ENCODE measurements at places on chromosomes 1 and 21. TPM values are rescaled to one million over a fixed set of nuclear protein-coding genes. Genes with fewer than 3 reads are reported as not detected.

Gene HSD11B1
- total RNA-seq = not detected

Gene PRAMEF25
- total RNA-seq = not detected

DNA sequence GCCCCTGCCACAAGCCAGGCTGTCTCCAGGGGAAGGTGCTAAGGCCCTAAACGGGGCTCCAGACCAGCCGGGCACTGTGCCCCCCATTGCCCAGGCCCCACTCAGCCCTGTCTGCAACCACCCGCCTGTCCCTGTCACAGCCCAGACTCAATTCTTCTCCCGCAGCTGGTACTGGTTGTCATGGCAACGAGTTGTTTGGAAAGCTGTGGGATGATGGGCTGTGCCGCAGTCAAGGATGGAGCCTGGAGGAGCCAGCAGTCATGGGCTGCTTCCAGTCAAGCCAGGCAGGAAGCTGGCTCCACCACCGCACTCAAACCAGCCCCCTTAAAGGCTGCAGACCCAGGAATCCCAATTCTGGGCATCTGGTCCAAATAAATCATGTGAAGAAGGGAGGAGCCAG is 4.2 kb downstream of the SPOCD1 start:
- DNase-seq = no peak

Gene ADAMTS4
- total RNA-seq = 0.38 TPM

GRCh38 chr1:179230251-179230650 is 774 bp upstream of the ABL2 start:
- DNase-seq = no peak

DNA sequence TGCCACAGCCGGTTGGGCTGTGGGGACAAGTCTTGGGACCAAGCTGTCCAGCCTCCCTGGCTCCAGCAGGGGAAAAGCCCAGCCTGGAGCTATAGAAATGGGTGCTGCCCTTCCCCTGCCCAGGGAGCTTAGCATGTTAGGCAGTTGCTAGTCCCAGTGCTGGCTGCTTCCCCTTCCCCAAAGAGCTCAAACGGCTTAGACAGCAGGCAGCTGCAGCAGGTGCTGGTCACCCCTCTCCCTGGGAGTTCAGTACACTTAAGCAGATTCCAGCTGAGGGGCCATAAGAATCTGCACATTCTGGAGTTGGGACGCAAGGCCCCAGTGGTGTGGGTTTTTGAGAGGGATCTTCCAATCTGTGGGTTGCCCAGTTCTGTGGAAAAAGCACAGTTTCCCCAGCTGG is 11.1 kb upstream of the REG4 start:
- DNase-seq = no peak

GRCh38 chr1:186420311-186420710 is 40.6 kb downstream of the PDC start:
- no peak for DNase-seq

DNA sequence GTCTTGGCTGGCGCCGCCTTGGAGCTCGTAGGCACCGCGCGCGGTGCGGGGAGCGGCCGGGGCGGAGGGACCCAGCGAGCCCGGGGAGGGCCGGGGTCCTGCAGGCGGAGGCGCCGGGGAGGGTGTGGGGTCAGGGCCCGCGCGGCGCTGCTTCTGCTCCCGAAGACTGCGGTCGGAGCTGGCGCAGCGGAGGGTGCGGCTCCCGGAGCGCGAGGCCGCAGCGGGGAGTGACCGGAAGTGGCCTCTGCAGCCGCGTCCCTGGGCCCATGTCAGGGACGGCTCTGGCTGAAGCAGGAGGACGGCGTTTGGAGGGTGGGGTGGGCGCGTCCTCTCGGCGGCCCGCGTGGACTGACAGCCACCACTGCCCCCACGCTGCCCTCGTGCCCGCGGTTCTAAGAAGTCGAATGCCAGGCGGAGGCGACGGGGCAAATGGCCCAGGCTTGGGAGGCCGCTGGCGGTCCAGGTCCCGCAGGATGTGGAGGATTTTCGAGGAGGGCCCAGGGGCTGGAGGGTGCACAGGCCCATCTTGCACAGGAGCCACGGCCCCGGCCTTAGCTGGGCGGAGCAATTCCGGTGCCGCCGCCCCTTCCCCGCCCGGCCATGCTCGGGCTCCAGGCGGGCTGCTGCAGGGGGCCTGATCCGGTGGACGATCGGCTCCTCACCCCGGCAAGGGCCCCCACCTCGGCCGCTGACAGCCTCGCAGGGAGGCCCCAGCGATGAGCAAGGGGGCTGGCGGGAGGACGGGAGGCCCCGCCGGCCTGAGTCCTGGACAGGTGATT is 7.7 kb upstream of the ZNF669 start:
- no peak for DNase-seq

DNA sequence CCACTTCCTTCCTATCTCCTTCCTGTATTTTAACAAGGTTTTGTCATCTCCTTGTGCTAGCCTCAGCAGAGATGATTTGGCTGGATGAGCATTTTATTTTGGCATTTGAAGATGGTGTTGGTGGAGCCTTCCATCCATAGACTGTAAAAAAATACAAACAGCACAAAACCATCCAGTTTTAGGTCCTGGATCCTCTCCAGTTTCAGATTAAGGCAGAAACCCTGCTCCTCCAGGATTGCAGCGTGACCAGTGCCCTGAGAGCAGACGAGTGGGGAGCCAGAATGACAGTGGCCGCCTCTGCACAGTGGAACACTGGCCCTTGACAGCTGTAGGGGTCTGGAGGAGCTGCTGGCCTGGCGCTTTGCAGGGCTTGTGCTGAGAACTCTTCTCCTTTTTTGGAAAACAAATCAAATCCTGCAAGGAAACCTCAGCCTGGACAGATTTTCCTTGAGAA is 72.2 kb upstream of the GADD45A start:
- no peak for DNase-seq

DNA sequence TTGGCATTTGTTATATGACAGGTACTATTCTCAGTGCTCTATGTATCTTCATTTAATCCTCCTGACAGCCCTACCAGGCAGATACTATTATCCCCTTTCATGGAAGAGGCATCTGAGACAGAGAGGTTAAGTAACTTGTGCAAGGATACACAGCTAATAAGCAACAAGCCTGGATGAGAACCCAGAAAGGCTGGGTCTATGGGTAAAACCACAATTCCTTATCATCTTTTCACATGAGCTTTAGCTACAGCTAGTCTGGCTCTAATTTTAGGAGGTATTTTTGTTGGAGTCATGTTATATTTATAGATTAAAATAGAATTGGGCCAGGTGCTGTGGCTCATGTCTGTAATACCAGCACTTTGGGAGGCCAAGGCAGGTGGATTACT is 27.7 kb downstream of the DNTTIP2 start:
- no peak for DNase-seq

GRCh38 chr1:62180639-62181038 is 14.0 kb upstream of the L1TD1 start:
- DNase-seq = no peak

Gene RPS6KA1
- total RNA-seq = 181 TPM

GRCh38 chr21:41564871-41565274 is 56.9 kb upstream of the TMPRSS2 start:
- DNase-seq = peak; percentile 54

GRCh38 chr21:45836268-45836655 is 145.3 kb upstream of the COL6A1 start:
- no peak for DNase-seq

All from activated CD8-positive, alpha-beta memory T cell treated with anti-CD3 and anti-CD28 coated beads, Interleukin-2, amount 10 ng/mL, durations not matched to agents 7 days and 5 days (primary cell).